Midbrain (tissue), 1 donor: ENCODE measurements at places on chromosomes 11 and 22.

DNA sequence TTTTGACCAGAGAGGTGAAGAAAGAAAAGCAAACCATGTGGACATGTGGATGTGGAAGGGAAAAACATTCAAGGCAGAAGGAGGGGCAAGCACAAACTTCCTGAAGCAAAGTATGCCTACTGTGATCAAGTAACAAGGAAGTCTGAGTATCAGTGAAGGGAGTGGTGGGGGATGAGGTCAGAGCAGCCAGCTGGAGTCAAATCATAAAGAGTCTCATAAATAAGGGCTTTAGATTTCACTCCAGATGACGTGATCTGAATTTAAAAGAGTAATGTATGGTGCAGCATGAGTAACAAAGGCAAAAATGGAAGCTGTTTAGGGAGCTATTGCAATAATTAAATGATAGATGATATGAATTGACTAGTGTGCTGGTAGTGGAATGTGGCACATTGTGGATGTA, 665.4 kb upstream of the CCDC90B start:
- no peak for DNase-seq

- DNase-seq = peak; percentile 94
Measured at GRCh38 chr22:38733724-38734381, 21.9 kb downstream of the SUN2 start.

- peak; percentile 86 for DNase-seq
Measured at GRCh38 chr11:45859661-45860140, 12.4 kb downstream of the CRY2 start.

DNA sequence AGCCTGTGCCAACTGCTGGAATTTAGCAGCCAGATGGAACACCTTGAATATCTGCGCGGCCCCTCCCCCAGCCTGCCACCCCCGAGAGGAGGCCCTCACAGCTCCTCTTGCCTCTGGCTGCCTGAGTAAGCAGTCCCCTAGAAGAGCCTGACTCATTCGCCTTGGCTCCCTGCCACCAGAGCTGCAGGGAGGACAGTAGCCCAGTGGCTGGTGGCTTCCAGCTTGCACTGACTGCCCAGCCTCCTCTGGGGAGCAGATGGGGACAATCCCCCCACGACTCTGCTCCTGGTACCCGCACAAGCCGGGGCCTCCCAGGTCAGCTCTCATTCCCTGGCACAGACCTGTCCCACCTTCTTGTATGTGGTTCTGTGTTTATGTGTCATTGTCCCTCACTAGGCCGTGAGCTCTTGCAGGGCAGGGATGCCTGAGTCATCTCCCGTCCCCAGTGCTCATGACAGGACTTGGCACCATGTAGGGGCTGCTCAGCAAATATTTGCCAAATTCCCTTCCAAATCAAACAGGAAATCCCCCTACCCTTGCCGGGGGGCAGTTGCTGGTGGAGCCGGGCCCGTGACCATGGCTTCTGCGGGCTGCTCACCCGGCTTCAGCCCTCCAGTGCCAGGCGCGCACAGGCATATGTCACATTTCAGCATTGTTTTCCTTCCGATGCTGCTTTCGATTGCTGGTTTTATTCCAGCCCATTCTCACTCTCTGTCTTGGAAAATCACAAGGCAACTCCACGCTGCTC, 43.6 kb downstream of the CACNG2 start:
- DNase-seq = peak; percentile 84

GRCh38 chr11:65459552-65459951, 37.0 kb downstream of the NEAT1 start:
- no peak for DNase-seq

GRCh38 chr11:73177778-73178539, 35.8 kb upstream of the FCHSD2 start:
- peak; percentile 85 for DNase-seq
